ENCODE measurements at places on chromosomes 16 and 17.

- DNase-seq = no peak
Measured at GRCh38 chr16:50814541-50814940, 72.7 kb downstream of the CYLD start.

- DNase-seq = no peak
Measured at GRCh38 chr17:36761203-36761950, 160.0 kb downstream of the MRM1 start.

DNA sequence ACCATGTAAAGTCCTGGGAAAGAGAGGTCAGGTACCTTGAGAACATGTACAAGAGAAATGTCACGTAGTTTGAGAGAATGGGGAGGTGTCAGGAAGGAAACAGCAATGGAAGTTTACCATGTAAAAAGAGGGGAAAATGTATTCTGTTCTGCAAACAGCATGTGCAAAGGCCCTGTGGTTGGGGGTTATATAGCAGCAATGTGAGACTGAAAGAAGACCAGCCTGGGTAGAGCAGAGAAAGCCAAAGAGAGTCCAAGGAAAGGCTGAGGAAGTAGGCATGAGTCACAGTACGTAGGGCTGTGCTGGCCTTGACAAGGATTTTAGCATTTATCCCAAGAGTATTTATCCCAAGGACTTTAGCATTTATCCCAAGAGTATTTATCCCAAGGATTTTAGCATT, 141.3 kb upstream of the CACNG3 start:
- DNase-seq = no peak

DNA sequence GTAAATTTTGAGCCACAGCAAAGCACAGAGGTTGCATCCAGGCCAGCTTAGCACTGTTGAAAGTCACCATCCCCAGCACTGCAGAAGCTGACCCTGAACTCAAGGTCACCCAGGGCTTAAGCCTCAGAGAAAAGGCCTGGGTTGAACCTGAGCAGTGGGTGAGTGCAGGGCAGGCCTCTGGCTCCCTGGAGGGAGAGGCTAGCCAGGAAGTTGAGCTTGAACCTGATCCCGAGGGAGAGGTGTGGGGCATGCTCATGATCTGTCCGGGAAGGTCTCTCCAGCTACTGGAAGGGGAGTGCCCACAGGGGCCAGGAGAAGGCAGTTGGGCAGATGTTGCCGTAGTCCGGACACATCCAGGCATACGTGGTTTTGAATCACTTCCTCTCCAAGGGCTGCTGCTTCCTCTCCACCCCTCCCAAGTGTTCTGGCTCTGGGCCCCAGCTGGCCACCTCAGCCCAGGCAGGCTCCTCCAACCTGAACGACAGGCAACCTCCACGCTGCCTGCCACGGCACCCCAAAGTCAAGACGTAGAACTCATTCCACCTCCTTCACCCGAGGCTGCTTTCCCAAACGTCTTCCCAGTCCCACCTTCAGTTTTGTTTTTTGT, 18.4 kb downstream of the CARHSP1 start:
- peak; percentile 33 for DNase-seq

DNA sequence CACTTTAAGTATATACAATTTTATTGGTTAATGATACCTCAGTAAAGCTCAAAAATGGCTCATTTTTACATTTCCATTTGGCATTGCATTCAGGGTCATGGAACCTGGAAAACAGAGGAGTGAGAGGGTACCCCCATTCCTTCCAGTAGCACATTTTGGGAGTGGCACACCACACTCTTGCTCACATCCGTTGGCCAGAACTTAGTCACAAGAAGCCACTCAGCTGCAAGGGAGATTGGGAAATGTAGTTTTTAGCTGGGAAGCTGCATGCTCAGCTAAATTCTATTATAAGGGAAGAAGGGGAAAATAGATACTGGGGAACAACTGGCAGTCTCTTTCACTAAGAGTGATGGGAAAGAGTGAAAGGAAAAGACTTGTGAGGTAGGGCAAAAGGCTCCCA, 102.5 kb upstream of the TMEM97 start:
- no peak for DNase-seq

DNA sequence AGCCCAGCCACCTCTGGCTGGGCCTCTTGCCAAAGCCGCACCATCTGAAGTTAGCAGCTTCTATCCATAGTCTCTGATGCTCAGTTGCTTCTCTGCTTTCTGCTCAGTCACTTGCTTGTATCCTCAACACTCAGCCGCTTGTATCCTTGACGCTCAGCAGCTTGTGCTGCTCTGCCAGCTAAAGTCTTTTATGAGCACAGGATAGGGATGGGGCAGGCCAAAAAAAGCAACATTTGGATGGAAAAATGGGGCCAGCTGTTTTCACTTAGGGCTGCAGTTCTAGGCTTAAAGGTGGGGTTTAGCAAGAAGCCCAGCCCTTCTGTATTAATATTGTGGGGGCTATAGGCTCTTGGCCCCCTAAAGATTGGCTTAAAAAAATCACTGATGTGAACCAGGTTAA, 739.4 kb downstream of the CDH8 start:
- DNase-seq = no peak

DNA sequence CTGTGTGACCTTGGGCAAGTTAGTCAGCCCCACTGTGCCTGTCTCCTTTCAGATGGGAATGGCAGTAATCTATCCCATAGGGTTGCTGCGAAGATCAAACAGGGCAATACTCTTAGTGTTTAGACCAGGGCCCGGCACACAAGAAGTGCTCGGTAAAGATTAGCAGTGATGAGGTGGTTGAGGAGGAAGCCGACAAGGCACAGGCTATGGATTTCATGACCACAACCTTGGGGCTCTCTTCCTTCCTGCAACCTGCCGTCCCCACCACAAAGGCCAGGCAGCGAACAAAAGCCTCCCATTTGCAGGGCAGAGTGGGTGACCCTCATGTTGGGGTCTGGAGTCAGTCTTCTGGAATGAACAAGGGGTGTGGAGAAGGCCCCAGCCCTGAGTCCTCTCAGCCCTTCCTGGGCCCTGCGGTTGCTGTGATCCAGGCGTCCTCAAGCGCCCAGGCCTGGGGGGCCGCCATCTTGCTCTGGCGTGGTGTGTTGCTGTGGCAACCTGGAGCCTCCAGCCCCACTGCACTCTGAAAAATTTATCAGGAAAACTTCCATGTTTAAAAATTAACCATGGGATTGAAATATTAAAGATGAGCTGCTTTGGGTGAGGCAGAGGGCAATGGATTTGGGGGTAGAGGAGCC, 9.8 kb downstream of the ADAM11 start:
- no peak for DNase-seq

DNA sequence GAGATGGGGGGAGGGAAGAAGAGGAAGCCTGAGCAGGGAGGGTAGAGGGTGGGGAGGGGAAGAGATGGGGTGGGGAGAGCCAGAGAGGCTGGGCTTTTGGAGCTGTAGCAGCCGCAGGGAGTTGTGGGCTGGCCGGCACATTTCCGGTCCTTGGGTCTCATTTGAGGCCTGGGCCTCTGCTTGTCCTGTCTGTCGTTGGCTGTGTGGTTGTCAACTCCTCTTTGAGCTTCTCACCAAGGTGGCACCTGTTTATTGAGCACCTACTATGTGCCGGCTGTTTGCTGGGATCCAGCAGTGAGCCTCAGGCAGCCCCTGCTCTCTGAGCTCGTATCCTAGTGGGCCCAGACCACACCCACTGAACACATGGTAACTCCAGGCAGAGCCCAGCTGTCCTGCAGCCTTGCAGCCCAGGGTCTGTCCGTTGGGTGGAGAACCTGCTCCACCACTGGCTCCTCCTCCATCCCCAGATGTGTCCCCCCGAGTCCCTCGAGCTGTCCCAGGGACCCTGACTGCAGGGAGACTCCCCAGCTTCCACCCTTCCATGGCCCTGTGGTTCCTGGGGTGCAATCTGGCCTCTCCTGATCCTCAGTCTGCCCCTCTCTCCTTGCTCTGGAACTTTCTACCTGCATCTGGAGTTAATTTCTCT, 164.9 kb downstream of the IRF8 start:
- no peak for DNase-seq

GRCh38 chr16:15690296-15690695, 40.3 kb downstream of the NDE1 start:
- no peak for DNase-seq

- DNase-seq = no peak
Measured at GRCh38 chr16:1743376-1744337, 27.7 kb downstream of the NME3 start.

DNA sequence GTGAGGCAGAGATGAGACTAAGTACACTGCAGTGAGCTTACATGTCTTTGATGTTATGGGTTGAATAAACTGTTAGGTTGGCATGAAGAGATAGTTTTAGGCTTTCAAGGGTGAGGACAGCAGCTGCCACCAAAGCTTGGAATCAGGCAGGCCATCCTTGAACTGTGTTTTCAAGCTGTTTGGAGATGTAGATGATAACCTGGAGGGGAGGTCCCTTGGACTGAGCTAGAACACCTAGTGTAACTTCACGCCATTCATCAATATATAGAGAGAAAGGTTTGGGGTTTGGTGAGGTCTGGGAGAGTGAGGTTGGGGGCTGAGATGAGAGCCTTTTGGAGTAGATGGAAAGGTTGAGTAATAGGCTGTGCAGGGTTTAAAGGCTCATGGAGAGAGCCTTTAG, 2447.0 kb downstream of the TP53TG3F start:
- DNase-seq = no peak

- peak; percentile 55 for DNase-seq
Measured at GRCh38 chr17:74712756-74713155, at the start of gene CD300LF. CD300LF (minus strand) TSS chr17:74712923; CDS start chr17:74712866, 57 bp downstream.

- no peak for DNase-seq
Measured at GRCh38 chr16:4372578-4373355, 1.1 kb downstream of the VASN start.

DNA sequence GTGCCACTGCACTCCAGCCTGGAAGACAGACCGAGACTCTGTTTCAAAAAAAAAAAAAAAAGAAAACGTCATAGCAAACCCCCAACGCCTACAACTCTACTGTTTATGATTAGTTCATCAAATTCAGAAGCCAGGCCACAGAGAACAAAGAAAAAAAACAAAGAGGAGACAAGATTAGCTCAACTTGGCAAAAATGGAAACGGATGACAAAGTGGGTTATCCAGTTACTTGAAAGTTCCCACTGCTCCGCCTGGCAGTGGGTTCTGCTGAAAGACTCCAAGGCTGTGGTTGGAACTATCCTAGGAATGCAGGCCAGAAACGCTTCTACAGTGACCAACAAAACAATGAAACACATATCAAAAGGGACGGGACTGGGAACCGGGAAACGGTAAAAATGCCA, 53.1 kb downstream of the MRM3 start:
- no peak for DNase-seq

DNA sequence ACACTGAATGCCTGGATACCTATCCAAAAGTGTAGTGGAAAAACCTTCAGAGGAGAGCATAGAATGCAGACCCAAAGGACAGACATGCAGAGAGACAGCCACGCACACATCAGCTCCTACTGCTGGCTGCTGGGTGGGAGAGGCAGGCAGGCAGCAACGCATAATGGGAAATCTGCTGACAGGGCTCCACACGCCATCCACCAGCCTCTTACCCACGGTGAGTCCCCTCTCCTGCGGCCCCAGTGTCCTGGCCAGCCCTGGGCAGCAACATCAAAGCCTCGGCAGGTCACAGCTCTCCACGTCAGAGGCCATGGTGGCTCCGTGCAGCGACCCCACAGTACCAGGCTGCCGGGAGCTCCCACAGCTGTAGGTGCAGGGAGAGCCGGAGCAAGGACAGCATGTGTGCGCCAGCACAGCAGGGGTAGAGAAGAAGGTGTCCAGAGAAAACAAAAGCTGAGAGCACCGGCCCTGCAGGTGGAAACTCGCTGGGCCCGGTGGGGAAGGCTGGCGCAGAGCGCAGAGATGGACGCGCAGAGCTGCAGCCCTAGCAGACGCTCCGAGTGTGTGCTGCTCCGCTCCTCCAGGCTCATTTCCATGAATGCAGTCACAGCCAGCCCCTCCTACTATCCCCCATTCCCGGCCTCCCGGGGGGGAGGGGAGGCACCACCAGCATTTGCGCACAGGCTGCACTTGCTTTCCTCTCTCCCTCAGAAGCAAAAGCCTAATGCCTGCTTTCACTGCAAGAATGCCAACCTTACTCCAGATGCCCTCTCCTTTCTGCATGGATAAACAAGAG, 58.9 kb downstream of the CYTH1 start:
- no peak for DNase-seq

GRCh38 chr17:38509772-38510420, 81.6 kb downstream of the ARHGAP23 start:
- DNase-seq = no peak

DNA sequence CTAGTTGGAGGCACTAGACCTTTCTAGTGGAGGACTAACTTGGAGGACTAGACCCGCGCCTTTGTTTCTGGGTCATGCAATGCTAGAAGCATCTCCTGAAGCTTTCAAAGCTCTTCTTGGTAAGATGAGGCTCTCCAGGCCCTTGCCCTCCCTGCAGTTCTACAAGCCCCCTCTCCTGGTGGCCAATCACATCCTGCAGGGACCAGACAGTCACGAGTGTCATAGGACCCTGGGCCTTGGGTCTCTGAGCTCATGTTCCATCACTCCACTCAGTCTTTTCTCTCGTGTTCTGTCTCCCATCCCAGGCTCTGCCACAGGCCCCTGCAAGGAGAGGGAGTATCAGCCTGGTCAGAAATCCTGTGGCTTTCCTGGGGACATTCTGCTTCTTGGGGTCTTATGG, 119.6 kb downstream of the CYLD start:
- no peak for DNase-seq

- peak; percentile 86 for DNase-seq
Measured at GRCh38 chr17:78442648-78443218, 64.3 kb downstream of the PGS1 start.

GRCh38 chr17:60947100-60947499, 269.4 kb downstream of the BCAS3 start:
- no peak for DNase-seq

DNA sequence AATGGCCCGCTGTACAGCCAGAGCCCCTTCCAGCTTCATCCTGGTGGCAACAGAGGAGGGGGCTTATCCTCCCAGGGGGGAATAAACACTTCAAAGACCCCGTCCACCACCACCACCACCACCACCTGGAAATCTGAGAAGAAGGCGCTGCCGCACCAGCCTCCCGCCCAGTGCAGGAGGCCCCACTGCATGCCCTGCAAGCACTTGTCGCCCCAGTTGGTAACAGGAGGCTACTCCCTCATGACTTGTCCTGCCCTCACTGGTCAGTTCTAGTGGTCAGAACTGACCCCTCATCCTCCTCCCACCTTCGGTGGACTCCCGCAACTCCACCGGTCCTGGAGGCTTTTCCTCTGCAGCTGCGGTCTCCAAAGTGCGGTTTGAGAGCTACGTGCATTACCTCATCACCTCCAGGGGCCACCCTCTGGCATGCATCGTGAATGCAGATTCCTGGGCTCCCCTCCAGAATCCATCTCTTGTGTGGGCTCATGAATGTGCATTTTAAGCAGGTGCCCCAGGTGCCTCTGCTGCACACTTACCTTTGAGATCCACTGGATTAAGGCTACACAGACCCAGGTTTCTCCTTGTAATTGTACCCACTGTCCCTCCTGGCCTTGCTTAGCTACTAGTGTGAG, 71.8 kb downstream of the SRCIN1 start:
- DNase-seq = no peak

- DNase-seq = peak; percentile 55
Measured at GRCh38 chr17:17919169-17920107, 52.8 kb downstream of the TOM1L2 start.

Measured in CD4-positive, alpha-beta T cell treated with Interferon gamma for 1 hour (primary cell).